ENCODE measurements at places on chromosomes 16 and 17. TPM values are rescaled to one million over a fixed set of nuclear protein-coding genes. Genes with fewer than 3 reads are reported as not detected.

KRTAP4-3 gene
- not detected for total RNA-seq

GRCh38 chr17:33615861-33616260 is 322.8 kb upstream of the ASIC2 start:
- H3K27ac ChIP-seq: no peak overlapping the region
- peaks cover 2% of the 10 kb centered on the region for H3K27me3 ChIP-seq
- H3K4me3 ChIP-seq: no peak overlapping the region
- no peaks in the 10 kb centered on the region for H3K36me3 ChIP-seq
- no peaks in the 10 kb centered on the region for H3K4me1 ChIP-seq
- DNase-seq: no peak

DNA sequence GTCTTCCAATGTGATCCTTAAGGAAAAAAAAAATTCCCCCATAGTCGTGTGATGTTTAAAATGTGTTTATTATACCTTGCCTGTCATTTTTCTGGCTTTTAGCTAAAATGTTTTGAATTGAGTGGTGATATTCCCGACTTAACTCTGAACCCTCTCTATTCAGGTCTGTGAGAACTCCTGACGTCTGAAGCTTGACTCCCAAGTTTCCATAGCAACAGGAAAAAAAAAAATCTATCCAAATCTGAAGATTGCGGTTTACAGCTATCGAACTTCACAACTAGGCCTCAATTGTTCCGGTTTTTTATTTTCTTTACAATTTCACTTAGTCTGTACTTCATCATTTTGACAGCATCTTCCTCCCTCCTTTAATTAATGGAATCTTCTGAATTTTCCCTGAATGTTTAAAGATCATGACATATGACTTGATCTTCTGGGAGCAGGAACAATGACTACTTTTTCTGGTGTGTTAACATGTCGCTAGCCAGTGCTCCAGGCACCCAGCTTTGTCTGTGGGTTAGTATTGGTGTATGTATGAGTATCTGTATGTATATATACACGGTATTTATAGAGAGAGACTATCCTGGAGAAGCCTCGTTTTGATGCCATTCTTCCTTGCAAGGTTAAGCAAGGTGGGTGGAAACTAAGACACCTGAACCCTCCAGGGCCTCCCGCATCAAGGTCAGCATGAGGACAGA is 12.8 kb upstream of the HSBP1 start:
- peaks cover 2% of the 10 kb centered on the region for H3K4me1 ChIP-seq
- H3K27me3 ChIP-seq: peaks cover 21% of the 10 kb centered on the region
- H3K36me3 ChIP-seq: no peaks in the 10 kb centered on the region
- no peak overlapping the region for H3K27ac ChIP-seq
- no peak for DNase-seq
- no peak overlapping the region for H3K4me3 ChIP-seq

- no peaks in the 10 kb centered on the region for H3K36me3 ChIP-seq
- H3K4me3 ChIP-seq: no peak overlapping the region
- H3K27ac ChIP-seq: no peak overlapping the region
- H3K4me1 ChIP-seq: peaks cover 9% of the 10 kb centered on the region
- DNase-seq: no peak
Observed at GRCh38 chr17:50764734-50765149, 2.6 kb downstream of the ANKRD40CL start.

DNA sequence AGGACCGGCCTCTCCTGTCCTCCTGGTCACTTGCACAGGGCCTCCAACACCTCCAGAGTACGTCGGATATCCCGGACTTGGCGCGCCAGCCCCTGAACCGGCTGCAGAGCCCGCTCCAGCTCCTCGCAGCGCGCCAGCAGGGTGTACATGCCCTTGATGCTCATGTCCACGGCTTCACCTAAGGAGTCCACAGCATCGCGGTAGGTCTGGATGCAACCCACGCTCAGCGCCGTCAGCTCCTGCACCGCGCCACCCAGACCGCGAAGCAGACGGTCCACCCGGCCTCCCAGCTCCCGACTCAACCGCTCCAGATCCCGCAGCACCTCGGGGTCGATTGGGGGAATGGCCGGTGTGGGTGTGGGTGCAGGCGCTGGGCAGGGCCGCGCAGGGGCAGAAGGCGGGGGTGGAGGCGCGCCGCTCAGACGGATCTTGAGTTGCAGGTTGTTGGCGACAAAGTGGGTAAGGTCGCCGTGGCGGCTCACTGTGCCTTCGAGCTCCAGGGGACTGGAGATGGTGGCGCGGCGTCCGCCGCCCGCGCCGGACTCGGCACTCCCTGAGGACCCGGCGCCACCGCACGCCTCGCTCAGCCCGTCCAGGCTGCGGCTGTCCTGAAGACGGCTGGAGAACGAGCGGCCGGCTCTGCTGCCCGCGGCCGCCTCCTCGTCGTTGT is 804 bp downstream of the BORCS6 start:
- peaks cover 10% of the 10 kb centered on the region for H3K4me1 ChIP-seq
- H3K36me3 ChIP-seq: no peaks in the 10 kb centered on the region
- DNase-seq: no peak
- H3K27ac ChIP-seq: peak overlapping the region; percentile 95
- no peak overlapping the region for H3K4me3 ChIP-seq

LITAFD gene
- total RNA-seq: not detected

All from activated naive CD8-positive, alpha-beta T cell treated with anti-CD3 and anti-CD28 coated beads, Interleukin-2, amount 10 ng/mL, durations not matched to agents 7 days and 5 days (primary cell).